Activated CD8-positive, alpha-beta T cell treated with anti-CD3 and anti-CD28 coated beads for 36 hours (primary cell): ENCODE measurements at places on chromosomes 5 and 9. TPM values are rescaled to one million over a fixed set of nuclear protein-coding genes. Genes with fewer than 3 reads are reported as not detected.

ADAMTS2 gene
- total RNA-seq, result not detected

GABRP gene
- not detected for total RNA-seq

STX17 gene
- 41.9 TPM for total RNA-seq

TAF1L gene
- not detected for total RNA-seq

FGF18 gene
- total RNA-seq, result not detected

CSF1R gene
- not detected for total RNA-seq

TRIM7 gene
- total RNA-seq, result 1.1 TPM

SPATA31A3 gene
- not detected for total RNA-seq

LRRC19 gene
- not detected for total RNA-seq

ANKRD20A1 gene
- 1.5 TPM for total RNA-seq

PRR7 gene
- 36.4 TPM for total RNA-seq

PHAX gene
- total RNA-seq, result 42.5 TPM

DDX31 gene
- 22.8 TPM for total RNA-seq

SVEP1 gene
- total RNA-seq, result not detected

DNM1 gene
- total RNA-seq, result 0.59 TPM

DNA sequence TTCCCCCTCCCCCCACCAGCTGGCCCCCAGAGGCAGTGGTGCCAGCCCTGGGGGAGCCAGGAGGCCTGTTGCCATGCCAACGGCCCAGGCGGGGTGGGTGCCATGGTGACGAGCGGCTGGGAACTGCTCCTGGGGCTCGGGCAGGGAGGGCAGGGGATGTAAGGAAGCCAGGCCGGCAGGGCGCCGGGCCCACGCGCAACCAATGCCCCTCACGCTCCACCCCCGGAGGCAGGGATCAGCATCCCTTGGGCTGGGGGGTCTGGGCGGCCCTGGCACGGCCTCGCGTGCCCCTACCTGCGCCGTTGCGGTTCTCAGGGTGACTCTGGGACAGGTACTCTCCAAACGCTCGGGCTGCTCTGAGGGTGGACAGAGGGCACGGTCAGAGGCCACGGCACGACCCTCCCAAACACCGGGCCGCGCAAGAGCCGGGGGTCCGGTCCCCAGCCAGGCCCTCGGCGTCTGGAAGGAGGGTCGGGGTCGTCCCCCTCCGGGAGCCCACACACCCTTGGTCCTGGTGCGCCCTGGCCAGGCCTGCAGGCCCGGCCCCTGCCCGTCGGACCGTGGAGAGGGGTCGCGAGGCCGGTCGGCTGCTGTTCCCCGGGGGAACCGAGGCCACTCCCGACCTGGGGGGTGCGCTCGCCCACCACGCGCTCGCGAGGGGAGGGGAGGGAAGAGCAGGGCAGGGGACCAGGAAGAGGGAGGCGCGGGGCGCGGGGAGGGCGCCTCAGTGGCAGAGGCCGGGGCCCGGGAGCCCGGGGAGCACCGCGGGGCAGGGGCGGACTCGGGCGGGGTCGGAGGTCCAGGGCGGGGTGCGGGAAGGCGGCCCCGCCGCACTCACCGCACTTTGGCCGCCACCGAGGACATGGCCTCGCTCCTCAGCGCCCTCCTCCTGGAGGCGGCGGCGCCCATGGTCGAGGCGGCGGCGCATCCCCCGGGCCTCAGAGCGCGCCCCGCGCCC lies 661 bp downstream of the NSMF start:
- no peak for DNase-seq

- DNase-seq, result no peak
These were observed 190.6 kb upstream of the COX7C start for GRCh38 chr5:86427158-86427557.

GRCh38 chr5:122421374-122422079 lies 109.5 kb downstream of the SNCAIP start:
- no peak for DNase-seq

DNA sequence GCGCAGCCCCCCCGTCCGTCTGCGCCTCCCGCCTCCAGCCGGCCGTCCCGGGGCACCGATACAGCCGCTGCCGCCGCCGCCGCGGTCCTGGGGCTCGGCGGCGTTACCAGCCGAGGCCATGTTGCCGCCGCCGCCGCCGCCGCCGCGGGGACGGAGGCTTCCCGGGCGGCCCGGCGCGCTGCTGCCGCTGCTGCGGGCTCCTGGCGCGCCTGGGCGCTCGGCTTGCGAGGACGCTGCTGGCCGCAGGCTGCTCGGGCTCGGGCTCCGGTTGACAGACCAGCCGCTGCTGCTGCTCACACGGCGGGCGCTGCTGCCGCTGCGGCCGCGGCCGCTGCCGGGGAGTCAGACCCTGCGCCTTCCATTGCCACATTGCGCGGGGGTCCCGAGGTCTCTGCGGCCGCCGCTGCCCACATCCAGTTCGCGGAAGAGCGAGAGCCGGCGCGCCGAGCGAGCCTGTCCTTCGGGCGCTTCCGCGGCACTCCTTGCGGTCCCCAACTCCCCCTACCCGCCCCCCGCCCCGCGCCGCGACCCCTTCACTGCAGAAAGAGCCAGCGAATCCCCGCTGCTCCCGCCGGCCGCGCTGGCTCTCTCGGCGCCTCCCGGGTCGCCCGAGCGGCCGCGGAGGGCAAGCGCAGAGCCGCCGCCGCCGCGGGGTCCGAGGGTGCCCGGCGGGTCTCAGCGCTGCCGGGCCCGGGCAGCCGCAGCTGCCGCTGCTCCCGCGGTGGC lies 8.4 kb downstream of the PTCH1 start:
- DNase-seq, result peak; percentile 17

DNA sequence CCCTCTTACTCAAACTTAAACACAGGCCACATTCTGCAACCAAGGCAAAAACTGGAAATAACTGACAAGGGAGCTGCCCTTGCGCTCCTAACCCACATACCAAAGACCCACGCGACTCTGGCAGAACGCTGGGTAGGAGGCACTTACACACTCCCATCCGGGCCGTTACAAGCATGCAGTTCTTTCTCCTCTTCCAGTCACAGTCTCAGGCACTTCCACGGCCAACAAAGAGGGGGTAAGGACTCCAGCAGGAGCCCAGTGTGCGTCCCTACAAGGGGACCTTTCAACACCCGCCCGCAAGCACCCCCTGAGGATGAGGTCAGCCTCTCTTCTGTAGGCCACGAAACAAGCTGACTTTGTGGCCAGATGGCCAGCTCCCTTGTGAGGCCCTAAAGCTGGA lies 57.4 kb downstream of the SERINC5 start:
- no peak for DNase-seq

DNA sequence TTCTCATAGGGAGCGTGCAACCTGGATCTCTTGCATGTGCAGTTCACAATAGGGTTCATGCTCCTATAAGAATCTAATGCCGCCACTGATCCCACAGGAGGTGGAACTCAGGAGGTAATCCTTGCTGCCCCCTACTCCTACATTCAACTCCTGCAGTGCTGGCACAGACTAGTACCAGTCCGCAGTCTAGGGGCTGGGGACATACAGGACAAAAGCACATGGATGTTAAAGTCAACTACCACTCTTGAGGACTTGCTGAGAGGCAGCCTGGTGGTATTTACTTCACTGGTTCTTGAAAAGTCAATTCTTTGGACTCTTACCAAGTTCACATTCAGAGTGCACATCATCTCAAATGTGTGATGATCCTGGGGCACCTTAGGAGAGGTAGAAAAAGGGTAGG lies 33.0 kb downstream of the MTMR12 start:
- DNase-seq, result no peak

- DNase-seq, result no peak
These were observed 148.3 kb downstream of the SEC61B start for GRCh38 chr9:99370376-99370775.

- no peak for DNase-seq
These were observed 70.3 kb downstream of the MAP1B start for GRCh38 chr5:72177538-72177937.

DNA sequence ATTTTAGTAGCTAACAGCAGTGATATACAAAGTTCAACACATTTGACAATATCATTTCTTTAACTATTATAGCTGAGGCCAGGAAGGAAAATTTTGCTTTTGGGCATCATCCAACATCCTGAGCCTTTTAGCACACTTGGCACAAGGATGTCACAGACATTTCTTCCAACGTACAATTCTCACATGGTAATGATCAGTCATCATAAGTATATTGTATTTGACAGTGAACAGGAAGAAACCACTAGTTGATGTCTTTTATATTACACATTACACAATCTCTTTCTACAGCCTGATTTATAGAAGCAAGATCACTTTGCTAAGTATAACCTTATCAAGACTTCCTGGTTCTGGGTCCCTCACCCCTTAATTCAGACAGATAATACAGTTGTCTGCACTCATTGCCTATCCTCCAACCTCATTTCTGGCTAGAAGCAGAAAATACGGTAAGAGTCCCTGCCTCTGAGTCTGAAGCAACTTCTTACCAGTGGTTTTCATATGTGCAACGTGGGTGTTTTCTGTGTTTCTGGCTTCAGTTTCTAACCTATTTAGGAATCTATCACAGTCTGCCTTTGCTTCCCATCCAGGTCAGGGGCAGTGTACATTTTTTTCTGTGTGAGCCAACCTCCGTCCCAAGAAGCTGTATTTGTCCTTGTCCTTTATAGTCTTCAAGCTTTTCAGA lies 167.8 kb downstream of the PAM start:
- no peak for DNase-seq

DNA sequence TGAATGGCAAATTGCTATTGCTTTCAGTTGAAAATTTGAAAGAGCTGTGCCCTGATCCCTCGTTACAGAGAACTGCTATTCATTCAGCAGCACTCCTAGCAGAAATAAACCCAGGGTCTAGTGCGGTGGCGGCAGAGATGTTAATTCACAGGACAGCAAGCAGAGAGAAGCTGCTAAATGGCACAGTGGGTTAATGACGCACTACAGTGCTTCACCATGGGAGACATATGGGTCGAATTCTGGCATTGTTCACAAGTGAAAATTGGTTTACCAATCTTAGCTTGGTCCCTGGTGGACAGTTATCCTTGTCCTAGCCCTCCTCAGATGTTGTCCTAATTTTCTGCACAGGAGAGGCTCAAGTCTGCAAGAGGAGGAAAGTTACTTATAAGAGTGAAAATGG lies 807.4 kb downstream of the TLE1 start:
- no peak for DNase-seq

DNA sequence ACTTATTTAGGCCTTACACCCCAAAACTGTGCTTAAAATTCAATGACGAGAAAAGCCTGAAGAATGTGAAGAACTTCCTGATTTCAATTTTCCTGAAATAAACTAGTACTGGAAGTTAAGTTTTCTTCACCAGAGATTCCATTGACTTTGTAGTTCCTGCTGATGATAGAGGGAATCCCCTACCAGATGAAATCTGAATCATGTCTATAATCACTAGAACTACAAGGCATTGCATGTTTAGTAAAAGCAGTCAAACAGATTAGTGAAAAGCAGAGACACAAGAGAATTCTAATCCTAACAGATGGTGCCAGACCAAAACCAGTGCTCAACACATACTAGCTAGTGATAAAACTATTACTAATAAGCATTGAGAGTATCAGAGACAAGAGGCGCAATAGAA lies 130.0 kb downstream of the PDE4D start:
- DNase-seq, result no peak

GRCh38 chr9:106065136-106065535 lies 370.8 kb downstream of the TMEM38B start:
- DNase-seq, result no peak

DNA sequence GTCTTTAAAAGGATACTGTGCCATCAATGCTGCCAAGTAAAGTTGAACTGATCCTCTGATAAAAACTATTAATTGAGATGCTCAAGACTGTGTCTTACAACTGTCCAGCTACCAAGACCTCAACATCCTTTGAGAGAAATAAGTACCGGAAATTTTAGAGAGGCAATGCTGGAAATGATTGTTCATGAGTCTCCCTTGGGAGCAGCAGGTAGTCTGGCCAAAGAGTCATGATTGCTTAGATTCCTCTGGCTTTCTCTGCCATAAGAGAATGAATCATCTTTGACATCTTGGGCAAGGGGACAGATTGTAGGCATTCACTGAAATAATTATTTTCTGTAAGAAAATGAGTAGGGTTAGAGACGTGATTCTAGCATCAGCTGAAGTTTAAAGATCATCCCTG lies 466.6 kb upstream of the DAB2 start:
- no peak for DNase-seq

GRCh38 chr5:173645890-173646574 lies 29.6 kb upstream of the BOD1 start:
- DNase-seq, result no peak

- no peak for DNase-seq
These were observed 44.1 kb upstream of the FOXE1 start for GRCh38 chr9:97808972-97809371.

- no peak for DNase-seq
These were observed 53.2 kb downstream of the TRIP13 start for GRCh38 chr5:945691-946551.

- no peak for DNase-seq
These were observed 654.0 kb upstream of the ACO1 start for GRCh38 chr9:31730398-31730797.

GRCh38 chr5:82975812-82976211 lies 101.4 kb downstream of the TMEM167A start:
- DNase-seq, result no peak

GRCh38 chr5:53545744-53546143 lies 14.7 kb upstream of the NDUFS4 start:
- DNase-seq, result no peak

DNA sequence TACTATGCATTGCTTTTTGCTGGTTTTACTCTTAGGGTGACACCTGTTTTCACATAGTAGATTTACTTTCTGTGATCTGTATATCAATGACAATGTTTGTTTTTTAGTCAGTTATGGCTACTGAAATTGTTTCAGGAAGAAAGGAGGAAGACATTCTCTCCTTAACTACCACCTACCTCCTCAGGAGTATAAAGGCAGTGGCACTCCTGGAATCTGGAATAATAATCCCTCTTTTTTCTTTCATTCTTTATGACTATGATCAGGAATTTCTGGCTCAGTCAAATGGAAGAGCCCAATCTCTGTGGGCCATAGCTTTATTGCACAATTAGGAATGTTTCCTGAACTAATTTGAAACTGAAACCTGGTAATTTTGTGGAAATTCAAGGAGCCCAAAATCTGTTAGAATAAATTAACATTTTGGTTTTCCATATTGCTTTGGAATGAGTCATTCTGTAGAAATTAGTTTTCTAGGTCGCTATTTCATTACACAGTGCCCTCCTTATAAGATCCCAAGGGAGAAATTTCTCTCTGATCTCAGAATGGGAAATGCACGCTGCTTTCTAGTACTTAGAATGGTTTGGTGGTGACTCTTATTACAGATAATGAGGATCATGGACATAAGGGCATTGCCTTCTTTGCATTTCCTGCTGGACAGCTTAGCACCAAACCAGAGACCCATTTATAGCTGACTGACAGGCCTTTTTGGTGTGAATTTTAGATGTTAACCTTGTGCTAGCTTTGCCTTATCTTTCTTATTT lies 95.3 kb upstream of the VLDLR start:
- DNase-seq, result no peak

DNA sequence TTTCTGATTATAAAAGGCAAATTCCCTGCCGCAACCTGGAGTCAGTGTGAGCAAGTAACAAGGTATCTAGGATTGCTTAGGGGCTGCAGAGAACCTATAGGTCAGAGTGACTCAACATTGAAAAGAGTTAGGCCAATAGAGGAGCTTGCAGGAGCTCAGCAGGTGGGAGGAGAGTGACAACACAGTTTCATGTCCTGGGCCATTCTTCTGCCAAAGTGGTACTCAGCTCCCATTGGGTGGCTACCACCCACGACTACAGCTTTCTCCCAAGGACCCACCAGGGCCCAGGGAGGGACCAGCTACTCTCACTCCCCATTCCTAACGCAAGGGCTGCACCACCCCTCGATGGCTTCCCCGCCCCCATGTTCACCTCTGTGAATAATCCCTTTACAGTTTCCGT lies 86.7 kb upstream of the SPATA31C2 start:
- DNase-seq, result no peak
